NCI-H2107 (cell line): ENCODE measurements at places on chromosomes 1 and 21.

DNA sequence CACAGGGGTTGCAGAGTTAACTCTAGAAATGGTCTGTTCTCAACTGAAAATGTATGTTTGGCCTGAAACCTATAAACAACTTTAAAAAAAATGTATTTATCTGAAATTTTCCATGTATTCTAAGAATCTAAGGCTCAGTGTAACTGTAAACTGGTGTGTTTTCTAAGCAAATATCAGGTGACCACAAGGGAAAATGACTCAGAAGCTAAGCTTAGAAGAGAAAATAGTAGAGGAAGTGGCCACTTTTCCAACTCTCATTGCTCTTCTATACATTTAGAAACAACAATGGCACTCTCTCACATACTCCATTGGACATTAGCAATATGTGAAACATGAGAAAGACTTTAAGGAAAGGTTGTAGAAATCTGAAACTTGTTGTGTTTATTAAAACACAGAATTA lies 7.5 kb downstream of the TNFSF18 start:
- DNase-seq, result no peak

- no peak for DNase-seq
These were observed 32.8 kb downstream of the MTARC1 start for GRCh38 chr1:220819467-220820026.

GRCh38 chr21:31937303-31937702 lies 64.5 kb downstream of the HUNK start:
- DNase-seq, result no peak

GRCh38 chr1:173222149-173223030 lies 15.3 kb upstream of the TNFSF4 start:
- no peak for DNase-seq

DNA sequence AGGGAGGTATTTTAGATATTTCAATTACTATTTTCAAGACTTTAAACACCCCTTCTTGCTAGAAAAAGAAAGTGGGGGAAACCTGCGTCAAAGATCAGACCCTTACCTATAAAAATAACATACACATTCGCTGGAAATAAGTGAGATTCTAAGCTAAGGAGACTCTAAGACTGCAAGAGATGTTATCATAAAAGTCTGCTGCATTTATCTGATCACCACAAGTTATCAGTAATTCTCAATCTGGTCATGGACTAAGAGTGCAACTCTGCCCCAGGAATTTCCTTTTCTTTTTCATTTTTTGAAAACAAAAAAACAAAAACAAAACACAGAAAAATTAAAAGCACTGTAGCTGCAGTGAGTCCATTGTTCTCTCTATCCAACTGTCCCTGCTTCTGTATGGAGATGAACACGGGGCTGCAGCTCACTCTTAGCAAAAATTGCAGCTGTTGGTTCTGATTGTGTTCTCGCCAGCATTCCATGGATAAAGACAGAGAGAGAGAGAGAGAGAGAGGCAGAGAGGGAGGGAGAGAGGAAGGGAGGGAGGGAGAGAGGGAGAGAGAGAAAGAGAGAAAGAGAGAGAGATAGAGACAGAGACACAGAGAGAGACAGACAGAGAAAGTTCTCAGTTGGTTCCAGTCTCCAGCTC lies 14.1 kb downstream of the XKR8 start:
- no peak for DNase-seq
